GM12892 (cell line): ENCODE measurements at places on chromosomes 12 and 14.

- peak; percentile 94 for DNase-seq
Measured at GRCh38 chr12:48814262-48815125, 3.8 kb upstream of the CACNB3 start.

- no peak for DNase-seq
Measured at GRCh38 chr12:4736091-4736490, 15.9 kb downstream of the GALNT8 start.

DNA sequence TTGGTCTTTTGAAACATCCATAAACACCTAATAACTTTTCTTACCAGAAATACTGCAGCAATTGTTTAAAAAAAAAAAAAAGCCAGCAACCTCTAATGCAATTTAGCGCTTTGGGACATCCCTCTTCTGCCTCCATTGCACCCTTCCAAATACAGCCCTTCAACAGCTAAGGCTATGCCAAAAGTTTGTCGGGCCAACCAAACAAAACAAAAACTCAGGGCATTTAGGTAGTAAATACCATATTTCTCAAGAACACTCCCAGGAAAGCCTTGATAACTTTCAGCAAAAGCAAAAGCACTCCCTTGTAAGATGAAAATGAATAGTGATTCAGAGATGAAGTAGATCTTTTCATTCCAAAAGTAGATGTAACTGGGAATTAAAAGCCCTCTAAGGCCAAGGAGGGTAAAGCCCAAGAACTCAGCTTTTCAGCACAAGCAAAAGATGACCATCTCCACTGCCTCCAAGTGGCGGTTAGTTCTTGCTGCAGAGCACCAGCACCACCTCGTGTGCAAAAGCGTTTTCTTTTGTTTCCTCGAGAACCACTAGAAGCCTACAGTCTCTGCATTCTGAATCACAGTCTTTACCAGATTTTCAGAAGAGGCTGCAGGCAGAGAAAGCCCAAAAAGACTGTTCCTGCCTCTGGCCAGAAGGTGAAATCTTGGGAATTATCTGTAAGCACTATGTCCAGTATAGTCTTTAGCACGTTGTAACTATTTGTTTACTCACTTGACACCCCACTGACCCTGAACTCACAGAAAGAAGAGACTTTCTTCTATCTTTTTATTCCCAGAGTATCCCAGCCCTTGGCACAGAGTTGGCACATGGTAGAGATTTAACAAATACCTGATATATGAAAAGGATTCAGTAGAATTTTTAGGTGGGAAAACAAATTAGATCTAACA, 53.1 kb downstream of the SIX6 start:
- peak; percentile 5 for DNase-seq

GRCh38 chr12:16269946-16270345, 7.5 kb downstream of the SLC15A5 start:
- DNase-seq, result no peak

DNA sequence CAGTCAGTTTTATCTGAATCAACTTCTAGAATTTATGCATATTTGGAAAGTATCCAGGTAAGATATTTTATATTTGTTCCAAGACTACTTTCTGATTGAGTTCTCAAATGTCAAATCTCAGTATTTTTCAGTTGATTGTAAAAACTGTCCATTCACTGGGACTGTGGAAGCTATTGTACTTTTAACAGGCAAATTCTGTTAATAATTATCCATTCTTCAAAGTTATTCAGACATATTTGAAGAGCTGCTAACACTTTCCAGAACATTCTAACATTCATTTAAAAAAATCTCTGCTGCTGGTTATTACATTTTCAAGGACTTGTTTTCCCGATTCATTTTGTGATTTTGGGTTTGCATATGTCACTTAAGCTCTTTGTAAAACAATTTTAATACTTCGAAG, 59.7 kb downstream of the PIK3C2G start:
- DNase-seq, result no peak

DNA sequence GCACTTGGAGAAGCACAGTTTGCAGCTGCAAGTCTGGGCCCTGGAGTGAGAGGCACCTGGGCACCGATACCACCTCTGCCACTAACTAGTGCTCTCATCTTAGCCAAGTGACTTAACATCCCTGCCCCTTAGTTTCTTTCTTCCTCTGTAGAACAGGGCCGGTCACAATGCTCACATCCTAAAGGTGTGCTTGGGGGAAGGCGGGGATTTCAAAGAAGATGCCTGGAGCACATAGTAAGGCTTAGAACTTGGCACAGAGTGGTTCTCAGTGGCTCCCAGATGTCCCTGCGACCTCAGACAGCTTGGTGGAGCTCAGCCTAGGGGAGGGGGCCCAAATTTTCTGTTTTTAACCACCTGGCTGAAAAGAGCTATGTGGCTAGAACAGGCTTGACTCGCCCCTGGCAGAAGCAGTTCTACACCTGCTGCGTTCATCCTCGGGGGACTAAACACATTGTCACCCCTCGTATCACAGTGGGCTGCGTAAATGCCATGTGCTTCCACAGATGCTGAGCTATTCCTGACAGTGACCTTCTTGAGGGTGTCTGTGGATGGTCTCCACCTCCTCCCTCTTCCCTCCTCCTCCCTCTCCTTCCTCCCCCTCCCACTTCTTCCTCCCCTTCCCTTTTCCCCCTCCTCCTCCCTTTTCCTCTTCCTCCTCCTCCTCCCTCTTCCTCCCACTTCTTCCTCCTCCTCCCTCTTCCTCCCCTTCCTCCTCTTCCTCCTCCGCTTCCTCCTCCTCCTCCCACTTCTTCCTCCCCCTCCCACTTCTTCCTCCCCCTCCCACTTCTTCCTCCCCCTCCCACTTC, 112.1 kb downstream of the PHETA1 start:
- no peak for DNase-seq

DNA sequence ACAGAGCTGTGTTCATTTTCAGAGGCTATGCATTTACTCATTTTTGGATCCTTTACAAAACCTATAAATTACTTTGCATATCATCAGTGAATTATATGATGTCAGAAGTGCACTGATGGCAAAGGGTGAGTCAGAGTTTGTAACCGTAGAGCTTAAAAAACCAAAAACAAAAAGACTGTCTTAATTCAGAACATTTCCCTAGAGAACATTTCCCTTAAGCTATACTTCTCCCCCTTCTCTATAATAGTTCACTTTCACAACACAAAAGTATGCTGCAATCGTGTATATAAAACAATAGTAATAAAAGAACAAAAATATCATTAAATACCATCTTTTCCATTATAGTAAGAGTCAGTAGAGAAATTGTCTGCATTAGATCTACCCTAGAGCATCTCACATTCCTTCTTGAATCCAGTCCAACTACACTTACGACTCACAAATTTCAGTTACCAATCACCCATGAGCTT, 934.9 kb downstream of the LRFN5 start:
- DNase-seq, result no peak

DNA sequence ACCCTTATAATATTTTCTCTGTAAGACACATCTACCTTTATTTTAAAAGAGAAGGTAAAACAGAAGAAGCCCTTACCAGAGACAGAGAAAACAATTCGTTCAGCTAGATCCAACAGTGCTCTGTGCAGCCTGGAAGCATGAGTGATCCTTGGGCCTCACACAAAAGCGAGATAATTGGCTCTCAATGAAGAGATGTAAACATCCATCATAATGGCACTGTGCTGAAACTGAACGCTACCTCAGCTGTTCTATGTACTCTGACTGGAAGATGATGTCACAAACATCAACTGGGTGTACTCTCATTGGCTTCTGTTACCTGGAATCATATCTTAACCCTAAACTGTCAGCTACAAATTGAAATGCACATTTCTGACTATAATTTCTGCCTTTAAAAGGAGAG, at the start of gene MGAT4C:
Gene MGAT4C, minus strand, starts transcription at position 229 of the 400 bp plus-strand sequence.
- no peak for DNase-seq

GRCh38 chr12:118098401-118098800, 5.4 kb downstream of the VSIG10 start:
- DNase-seq, result no peak

DNA sequence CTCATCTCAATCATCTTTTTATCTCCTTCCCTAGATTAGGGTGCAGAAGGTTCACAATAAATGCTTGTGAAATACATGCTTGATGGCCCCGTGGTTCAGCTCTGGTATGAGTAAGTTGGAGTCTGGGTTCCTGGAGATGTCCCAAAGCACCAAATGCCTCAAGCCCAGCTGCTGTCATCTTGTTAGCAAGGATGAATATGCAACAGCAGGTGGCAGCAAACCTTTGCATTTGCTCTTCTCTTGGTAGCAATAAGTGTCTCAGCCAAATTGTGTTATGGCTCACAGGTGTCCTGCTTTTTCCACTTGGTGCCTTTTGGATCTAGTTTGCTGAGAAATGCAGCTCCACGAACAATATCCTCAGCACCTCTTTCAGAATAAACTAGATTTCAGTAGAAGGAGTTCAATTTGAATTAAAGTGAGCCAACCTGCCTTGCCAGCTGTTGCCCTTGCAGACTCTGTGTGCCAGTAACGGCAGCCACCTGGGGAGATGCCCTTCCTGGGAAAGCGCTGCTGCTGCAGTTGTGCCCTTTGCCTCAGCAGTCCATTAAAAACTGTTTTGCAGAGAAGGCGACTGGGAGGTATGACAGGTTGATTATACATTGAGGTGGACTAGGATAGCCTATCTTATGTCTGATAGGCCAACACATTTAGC, 417.3 kb downstream of the SNAPC1 start:
- DNase-seq, result no peak

DNA sequence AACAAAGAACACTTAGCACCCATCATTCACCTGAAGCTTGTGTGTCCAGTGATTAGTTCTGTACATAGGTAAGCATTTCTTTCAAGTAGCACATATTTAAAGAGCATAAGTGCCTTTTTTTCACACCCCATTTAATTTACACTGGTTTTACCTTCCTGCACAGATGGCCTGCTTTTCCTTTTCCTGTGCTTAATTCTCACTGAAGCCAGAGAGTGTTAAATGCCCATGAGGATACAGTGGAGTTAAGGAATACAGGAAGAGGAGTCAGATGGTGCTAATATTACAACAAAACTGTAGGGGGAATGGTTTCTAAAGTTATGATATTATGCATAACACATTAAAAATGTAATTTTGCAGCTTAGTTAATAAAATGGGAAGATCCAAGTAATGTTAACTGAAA, 31.0 kb upstream of the SLC38A1 start:
- no peak for DNase-seq

GRCh38 chr12:131703161-131703560, 7.7 kb upstream of the SFSWAP start:
- no peak for DNase-seq

- DNase-seq, result no peak
Measured at GRCh38 chr12:77842430-77842829, 11.7 kb downstream of the NAV3 start.

GRCh38 chr12:53722450-53723041, 4.7 kb downstream of the CALCOCO1 start:
- no peak for DNase-seq
